Type B pancreatic cell (in vitro differentiated cells): ENCODE measurements at places on chromosomes 7 and 10.

- no peak for DNase-seq
These were observed 63.3 kb downstream of the ELFN1 start for GRCh38 chr7:1733206-1733907.

GRCh38 chr10:122236690-122237306 is 34.3 kb upstream of the BTBD16 start:
- no peak for DNase-seq

GRCh38 chr10:70722820-70723424 is 50.6 kb downstream of the ADAMTS14 start:
- DNase-seq, result no peak

DNA sequence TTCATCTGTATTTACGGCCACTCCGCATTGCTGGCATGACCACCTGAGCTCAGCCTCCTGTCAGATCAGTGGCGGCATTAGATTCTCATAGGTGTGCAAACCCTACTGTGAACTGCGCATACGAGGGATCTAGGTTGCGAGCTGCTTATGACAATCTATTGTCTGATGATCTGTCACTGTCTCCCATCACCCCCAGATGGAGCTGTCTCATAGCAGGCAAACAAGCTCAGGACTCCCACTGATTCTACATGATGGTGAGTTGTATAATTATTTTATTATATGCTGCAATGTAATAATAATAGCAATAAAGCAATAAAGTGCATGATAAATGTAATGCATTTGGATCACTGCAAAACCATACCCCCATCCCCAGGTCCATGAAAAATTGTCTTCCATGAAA is 1172.9 kb upstream of the AUTS2 start:
- DNase-seq, result no peak

DNA sequence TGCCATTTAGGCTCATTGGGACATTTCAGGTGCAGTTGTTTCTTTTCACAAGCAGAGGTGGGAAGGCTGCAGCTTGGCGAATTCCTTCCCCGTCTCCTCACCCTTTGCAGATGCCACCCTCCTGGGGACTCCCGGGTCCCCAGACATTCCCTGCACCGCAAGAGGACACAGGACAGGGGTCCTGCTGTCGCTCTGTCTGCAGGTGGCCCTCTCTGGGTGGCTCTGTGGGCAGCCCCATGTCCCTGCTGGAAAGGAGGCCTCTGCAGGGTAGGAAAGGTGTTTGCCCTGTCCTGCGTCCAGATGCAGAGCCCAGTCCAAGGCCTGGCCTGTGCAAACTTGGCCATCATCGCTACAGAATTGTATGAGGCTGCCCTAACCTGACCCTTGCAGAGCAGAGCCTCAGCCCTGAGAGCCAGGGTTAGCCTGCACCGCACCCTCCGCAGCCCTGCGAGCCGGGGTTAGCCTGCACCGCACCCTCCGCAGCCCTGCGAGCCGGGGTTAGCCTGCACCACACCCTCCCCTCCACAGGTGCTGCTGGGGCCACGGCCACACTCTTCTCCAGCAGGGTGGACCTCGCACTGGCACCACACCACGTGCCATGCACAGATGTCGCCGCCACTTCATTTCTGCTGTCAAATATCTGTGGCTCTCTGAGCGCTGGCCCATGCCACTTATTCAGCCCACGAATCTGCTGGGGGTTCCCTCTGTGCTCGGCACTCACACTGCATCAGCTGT is 61.0 kb downstream of the CFAP46 start:
- DNase-seq, result peak; percentile 60

GRCh38 chr10:75444781-75445386 is 13.5 kb downstream of the LRMDA start:
- DNase-seq, result no peak

DNA sequence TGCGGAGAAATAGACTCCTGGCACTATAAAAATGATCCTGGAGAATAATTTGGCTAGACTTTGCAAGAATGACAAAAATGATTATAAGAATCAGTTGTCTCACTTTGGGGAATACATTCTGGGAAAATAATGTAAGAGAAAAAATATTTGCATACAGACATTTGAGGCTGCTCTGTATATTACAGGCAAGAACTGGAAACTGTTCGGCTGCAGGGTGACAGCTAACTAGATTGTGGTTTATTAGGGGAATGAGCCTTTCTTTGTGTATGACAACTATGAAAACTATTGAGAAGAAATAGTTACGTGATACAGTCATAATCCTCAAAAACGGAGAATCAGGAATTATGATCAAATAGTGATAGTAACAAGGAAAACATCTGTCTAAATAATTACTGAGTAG is 8.6 kb downstream of the TRIM56 start:
- DNase-seq, result no peak

GRCh38 chr7:98224701-98225181 is 13.5 kb downstream of the BHLHA15 start:
- DNase-seq, result no peak

- no peak for DNase-seq
These were observed 5.5 kb downstream of the CNNM2 start for GRCh38 chr10:102923601-102924000.

- no peak for DNase-seq
These were observed 3.0 kb downstream of the BAMBI start for GRCh38 chr10:28680358-28680752.

DNA sequence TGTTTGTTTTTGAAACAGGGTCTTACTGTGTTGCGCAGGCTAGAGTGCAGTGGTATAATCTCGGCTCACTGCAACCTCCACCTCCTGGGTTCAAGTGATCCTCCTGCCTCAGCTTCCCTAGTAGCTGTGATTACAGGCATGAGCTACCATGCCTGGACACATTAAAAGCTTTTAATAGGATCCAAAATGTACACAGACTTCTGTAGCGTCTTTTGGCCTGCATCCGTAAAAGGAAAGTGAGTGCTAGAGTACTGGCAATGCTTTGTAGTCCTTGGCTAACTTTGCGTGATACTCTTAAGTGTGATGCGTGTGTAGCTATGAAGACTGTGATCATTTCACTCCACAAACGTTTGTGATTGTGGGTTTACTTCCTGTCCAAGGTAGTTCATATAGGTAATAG is 13.3 kb downstream of the ZRANB1 start:
- DNase-seq, result no peak

DNA sequence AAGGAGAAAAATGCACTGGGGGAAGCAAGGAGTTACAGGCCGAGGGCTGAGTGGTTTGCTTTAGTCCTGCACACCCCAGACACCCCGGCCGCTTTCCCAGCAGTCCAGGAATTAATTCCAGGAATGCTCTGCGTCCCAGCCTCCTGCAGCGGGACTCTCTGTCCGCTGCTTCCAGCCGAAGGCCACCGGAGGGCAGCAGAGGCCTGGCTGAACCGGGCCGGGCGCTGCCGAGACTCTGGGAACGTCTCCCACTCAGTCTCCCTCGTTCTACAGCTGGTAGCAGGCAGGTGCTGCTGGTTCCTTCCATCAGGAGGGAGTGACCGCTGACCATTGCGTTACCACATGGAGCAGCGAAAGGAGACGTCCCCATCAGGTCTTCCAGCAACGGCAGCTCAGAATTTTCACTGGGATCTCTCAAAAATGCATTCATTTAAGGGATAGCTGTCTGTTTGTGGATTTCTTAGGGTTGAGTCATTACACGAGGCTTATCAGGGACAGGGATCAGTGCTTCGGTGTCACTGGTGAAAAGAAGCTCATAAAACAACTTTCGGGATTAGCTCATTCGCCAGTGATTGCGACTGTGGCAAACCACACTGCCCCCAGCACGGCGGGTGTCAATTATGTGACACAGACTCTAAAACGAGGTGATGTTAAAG is 24.9 kb upstream of the PITRM1 start:
- peak; percentile 85 for DNase-seq

GRCh38 chr10:63430999-63431356 is 34.8 kb downstream of the JMJD1C start:
- DNase-seq, result no peak

DNA sequence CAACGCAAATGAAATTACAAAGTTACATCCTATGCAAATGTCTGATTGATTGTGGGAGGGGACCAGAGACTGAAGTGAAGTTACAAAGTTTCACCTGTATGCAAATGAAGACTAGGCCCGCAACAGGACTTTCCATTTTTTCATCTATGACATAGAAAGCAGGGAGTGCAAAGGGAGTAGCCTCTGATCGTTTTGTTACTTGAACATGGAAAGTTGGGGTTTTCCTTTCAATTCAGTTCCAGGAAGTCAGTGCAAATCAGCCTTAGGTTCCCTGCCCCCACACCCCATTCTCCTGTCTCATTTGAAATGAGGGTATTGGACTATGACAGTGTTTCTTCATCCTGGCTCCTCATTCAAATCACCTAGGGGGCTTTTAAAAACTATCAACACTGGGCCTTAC is 96.9 kb upstream of the HABP2 start:
- no peak for DNase-seq

- no peak for DNase-seq
These were observed 25.1 kb downstream of the VSTM4 start for GRCh38 chr10:49090189-49090575.

DNA sequence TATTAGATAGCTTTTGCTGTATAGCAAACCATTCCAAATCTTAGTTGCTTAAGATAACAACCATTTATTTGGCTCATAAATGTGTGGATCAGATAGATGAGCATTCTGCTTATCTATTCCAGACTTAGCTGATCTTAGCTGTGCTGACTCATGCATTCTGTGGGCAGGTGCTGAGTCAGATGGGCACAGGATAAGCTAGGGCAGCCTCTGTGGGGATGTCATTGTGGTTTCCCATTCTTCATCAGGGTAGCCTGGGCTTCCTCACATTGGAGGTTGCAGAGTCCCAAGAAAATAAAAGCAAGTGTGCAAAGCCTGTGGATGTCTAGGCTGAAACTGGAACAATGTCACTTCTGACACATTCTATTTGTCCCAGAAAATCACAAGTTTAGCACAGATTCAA is 917.0 kb downstream of the TYW1 start:
- DNase-seq, result no peak

- no peak for DNase-seq
These were observed 143.5 kb upstream of the TRIM24 start for GRCh38 chr7:138316421-138317043.

DNA sequence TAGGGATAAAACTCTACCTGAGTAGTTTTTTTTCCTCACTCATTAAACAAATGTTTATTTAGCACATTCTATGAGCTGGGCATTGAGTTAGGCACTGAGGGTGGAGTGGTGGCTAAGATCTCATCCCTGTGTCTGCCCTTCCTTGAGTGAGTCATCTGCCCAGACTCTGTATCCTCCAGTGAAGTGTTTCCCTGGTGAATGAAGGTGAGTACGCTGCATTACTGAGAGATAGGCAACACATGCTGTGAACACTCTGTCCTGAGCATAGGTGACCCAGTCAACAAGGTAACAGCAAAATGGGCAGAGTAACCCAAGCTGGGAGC is 5.8 kb downstream of the PITX3 start:
- DNase-seq, result no peak

DNA sequence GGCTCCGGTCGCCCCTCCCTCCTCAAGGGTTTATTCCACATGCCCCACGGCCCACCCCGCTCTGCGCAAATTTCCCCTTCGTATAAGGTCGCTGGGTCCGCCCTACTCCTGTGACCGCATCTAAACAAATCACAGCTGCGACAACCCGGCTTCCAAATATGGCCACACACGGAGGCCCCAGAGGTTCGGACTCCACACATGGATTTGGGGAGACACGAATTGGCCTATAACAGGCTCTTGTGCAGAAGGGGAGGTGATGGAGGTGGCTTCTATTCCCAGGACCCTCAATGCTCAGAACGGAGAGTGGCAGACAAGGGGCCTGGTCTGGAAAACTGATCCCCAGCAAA is 90.1 kb downstream of the FOXL3 start:
- DNase-seq, result no peak

GRCh38 chr7:27207348-27207985 is 7.6 kb upstream of the HOXA13 start:
- DNase-seq, result no peak

GRCh38 chr7:117114272-117114671 is 161.0 kb downstream of the ST7 start:
- DNase-seq, result no peak

- no peak for DNase-seq
These were observed 50.6 kb upstream of the LRRC18 start for GRCh38 chr10:48990226-48990625.

DNA sequence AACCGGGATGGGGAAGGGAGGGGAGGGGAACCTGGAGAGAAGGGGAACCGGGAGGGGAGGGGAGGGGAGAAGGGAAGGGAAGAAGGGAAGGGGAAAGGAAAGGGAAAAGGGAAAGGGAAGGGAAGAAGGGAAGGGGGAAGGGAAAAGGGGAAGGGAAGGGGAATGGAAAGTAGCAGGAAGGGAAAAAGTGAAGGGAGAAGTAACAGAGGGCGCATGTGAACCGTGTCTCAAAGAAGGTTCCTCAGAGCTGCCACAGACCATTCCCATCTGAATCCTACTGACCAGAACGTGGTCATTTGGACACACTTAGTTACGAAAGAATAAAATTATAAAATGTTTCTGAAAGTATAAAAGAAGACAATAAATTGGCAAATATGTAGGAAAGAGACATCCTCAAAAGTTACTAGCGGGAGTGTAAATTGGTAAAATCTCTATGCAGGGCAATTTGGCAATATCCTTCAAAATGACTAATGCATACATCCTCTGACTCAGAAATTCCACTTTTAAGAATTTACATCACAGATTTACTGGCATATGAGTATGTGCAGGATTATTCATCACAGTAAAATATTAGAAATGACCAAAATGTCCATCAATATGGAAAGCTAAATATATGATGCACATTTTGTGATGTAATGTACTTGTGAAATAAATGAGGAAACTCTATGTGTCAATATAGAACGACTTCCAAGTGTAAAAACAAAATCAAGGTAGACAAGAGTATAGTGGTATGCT is 12.9 kb downstream of the C10orf67 start:
- DNase-seq, result no peak

GRCh38 chr7:7428806-7429205 is 106.9 kb downstream of the COL28A1 start:
- DNase-seq, result no peak

DNA sequence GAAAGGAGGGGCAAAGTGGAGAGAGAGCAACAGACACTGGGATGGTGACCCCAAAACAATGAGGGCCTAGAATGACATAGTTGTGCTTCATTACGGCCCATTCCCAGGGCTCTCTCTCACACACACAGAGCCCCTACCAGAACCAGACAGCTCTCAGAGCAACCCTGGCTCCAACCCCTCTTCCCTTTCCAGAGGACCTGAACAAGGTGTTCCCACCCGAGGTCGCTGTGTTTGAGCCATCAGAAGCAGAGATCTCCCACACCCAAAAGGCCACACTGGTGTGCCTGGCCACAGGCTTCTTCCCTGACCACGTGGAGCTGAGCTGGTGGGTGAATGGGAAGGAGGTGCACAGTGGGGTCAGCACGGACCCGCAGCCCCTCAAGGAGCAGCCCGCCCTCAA is 20.7 kb downstream of the PRSS2 start:
- DNase-seq, result no peak
